ENCODE measurements at places on chromosomes 5 and 9.

- no peak for DNase-seq
Measured at GRCh38 chr9:76180541-76180940, 213.7 kb downstream of the RFK start.

DNA sequence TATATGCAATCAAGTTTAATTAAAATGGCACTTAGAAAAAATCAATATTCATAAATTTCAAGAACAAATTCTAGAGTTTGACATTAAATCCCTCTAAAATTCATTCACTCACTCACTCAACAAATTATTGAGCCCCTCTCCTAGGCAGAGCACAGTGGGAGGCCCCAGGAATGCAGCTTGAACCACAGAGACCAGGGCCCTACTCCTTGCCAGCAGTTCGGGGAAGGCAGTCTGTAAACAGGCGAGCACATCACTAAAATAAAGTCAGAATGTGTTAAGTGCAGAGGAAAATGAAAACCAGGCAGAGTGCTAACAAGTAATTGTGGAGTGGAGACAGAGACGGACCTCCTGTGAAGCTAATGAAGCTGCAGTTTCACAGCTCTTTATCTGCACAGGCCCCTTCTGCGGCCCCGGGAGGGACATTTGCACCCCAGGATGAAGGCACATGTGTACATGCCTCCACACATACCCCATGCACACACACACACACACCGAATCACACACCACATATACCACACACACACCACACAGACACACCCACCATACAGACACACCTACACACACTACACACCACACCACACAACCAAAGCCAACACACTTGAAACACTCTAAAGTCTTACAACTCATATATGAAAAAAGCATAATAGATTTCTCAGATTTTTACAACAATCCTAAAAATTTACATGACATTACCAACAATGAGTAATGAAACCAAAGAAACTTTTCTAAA, 40.5 kb downstream of the BHMT start:
- DNase-seq: no peak

- no peak for DNase-seq
Measured at GRCh38 chr5:14359069-14360043, 216.2 kb downstream of the TRIO start.

DNA sequence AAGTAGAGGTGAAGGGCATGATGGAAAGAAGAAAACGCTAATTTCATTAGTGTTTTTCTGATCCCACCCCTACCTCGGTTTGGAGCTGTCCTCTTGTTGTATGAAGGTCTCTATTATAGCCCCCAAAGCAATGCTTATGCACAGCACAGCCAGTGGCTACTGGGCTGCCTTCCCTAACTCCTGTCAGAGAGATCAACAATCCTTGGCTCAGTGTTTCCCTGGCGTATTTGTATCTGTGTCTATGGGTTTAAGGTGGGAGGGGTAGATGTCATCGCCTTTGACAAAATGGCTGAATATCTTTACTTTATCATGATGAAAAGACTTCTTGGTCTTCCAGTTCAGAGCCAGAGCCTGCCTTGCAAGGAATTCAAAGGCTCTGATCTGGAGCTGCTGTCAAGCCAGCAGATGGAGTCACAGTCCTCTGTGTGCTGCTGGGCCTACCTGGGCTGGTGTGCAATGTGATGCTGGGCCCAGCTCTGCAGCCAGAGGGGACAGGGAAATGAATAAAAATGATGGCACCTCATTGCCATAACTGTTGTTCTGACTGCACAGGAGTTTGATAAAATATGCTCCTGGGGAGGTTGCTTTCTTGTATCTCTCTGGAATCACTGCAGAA, 20.1 kb upstream of the HSPA9 start:
- DNase-seq: no peak

DNA sequence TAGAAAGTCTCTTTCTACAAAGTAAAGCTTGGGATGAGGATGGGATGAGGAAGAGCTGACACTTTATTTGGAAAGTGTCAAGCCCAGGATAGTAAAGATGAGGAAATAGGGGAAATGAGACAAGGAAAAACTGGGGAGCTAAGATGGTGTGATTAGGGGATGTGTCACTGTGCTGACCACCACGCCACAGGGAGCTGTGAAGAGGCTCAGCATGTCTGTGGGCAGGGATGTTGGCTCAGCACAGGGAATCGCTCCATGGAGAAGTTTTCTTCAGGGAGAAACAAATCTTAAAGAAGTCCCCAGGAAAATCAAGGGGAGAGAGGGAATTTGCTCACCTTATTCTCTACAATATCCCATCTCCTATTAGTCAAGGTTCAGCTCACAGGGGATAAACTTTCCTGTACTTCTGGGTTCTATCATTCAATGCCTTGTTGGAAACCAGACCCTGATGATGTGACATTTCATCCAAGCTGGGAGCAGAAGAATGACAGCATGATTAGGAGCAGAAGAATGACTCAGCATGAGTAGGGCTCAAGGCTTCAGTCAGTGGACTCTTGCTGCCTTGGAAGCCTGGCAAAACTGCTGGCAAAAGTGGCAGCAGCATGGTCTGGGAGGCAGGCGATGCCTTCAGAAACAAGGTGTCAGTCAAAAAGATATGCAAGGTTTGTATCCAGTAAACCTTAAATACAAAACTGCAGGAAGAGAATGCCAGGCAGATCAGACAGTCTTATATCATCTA, 4.9 kb downstream of the HSPB3 start:
- no peak for DNase-seq

GRCh38 chr5:142842994-142843905, 73.1 kb downstream of the ARHGAP26 start:
- no peak for DNase-seq

GRCh38 chr9:22452415-22453010, 5.9 kb downstream of the DMRTA1 start:
- no peak for DNase-seq

- no peak for DNase-seq
Measured at GRCh38 chr5:2302169-2302568, 419.4 kb upstream of the IRX4 start.

GRCh38 chr9:93071464-93071863, 13.0 kb downstream of the SUSD3 start:
- no peak for DNase-seq

DNA sequence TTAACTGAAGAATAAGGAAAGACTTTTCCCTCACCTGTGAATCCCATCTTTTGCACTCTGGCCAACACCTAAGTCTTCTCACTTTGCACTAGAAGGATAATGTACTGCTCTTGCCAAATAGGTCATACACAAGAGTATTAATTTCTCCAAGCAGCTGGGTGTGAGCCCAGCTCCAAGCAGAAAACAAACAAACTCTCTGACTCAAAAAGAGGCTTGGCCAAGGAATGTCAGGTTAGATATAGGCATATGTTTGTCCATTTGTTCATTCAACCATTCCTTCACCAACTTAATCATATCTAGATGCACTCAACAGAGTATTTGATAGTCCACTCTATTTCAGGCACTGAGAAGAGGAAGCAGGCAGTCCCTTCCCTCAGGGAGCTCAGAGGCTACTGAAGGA, 84.4 kb downstream of the HTR4 start:
- DNase-seq: no peak

GRCh38 chr5:40223884-40224402, 455.8 kb upstream of the PTGER4 start:
- DNase-seq: no peak

GRCh38 chr9:571066-571465, 270.4 kb upstream of the DMRT1 start:
- DNase-seq: no peak

GRCh38 chr9:87725900-87726709, at the start of gene CTSL:
TSS of gene CTSL (plus strand) at chr9:87726119. CDS start at chr9:87727604, 1,485 bp downstream.
- peak; percentile 12 for DNase-seq

- no peak for DNase-seq
Measured at GRCh38 chr5:133124891-133125290, 73.1 kb downstream of the HSPA4 start.

DNA sequence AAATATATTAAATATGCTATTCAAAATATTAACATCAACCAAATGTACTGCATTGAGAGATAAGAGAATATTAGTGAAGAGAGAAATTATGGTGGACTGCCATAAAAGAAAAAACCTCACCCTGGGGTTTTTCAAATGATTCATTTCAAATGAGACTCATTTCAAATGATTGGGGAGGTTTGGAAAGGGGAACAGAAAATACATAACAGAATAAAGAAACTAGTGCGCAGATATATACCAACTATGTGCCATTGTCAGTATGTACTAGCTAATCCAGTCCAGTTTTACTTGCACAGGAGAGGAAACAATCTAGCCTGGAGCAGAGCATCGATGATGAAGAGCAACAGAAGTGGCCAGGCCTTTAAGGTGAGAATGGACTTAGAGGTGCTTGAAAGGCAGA, 651.6 kb upstream of the RORB start:
- DNase-seq: no peak

DNA sequence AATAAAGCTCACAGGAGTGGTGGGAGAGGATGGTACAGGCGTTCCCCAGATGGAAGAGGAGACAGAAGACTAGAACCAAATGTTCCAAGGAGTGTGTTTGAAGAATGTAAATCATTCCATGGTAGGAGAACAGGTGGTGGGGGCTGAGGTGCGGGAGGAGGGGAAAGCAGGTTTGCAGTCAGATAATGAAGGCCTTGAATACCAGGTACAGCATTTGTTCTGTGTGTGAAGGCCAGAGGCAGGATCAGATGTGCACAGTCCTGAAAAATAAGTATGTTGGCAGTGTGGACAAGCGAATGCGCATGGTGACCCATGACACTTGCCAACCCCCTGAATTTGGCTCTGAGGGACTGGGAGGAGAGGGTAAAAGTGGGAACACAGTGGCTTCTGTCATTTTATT, 59.9 kb upstream of the ALDH1B1 start:
- no peak for DNase-seq

DNA sequence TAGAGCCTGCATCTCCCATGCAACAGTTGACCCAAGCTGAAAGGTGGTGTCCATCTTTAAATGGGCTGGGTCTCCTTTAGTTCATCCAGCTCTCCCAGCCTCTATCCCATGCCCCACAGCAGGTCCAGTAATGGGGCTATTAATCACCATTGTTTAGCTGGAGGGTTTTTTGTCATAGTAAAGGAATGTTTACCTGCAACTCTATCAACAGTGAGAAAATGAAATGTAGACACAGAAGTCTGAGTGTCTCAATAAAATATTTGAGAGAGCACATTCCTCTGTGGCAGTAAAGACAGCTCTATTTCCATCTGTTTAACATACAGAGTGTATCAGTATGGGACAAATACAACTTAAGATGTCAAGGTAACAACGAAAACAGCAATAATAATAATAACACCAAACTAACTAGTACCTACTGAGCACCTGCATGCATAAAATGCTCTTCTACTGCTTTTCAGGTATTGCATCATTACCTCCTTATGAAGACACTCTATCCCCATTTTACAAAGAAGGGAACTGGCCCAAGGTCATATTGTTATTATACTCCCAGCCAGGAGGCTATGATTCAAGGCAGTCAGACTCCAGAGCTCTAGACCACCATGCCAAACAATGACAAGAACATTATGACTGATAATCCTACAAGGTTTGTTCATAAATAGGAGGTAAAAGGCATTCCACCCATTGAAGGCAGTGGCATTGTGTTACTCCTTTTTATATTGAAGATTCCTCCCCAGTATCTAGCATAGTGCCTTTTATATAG, 21.0 kb upstream of the C5orf58 start:
- no peak for DNase-seq

DNA sequence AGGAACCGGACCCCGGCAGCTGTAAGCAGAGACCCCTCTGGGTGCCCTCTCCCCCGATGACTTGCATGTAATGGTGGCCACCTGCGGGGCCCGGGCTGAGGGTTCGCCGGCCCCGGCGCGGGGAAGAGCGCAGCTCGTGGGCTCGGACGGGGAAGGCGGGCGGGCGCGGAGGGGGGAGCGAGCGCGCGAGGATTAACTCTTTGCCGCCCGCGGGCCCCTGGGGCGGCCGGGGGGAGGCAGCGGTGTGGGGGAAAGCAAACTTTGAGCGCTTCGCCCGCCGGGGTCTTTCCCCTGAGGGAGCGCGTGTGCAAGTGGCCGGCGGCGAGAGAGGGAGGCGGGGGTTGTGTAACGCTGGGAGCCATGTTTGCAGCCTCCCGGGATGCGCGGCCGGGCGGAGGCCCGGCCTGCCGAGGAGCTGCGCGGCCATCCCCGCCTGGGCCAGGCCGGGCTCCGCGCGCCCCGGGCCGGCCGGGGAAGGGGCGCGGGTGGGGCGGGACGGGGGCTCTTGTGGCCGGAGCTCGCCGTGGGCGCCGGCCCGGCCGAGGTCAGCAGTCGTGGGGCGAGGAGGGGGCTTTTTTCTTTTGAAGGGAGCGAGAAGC, 547 bp downstream of the ANP32B start:
- peak; percentile 37 for DNase-seq

DNA sequence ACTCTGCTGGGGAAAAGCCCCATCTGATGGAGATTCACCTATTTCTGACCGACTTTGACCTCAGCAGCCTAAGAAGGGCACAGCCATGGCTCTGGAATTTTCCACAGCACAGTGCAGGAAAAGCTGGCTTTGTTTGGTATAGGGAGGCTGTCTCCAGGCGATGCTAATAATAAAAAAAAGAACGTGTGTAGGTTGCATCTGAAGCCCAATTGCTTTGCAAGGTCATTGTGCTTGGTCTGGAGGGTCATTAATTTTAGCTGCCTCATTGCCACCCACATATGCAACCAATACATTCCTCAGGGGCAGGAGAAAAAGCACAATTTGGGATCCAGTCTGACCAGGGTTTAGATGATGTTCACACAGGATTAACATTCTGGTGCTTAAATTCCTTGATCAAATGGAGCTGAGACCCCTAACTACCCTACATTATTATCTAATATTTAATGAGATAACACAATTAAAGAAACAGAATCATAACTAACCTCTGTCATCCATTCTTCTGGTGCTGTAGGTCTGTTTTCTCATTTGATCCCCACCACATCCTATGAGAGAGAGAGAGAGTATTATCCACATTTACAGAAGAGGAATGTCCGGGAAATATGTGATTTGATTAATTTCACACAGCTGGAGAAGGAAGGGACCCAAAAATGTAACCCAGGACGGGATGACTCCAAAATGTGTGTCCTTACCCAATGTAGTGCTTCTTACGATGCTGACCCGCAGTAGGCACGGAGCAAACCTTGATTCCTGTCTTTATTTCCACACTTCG, 175.9 kb downstream of the RFK start:
- DNase-seq: no peak

- DNase-seq: no peak
Measured at GRCh38 chr5:7705261-7705660, 145.7 kb downstream of the CFAP90 start.

DNA sequence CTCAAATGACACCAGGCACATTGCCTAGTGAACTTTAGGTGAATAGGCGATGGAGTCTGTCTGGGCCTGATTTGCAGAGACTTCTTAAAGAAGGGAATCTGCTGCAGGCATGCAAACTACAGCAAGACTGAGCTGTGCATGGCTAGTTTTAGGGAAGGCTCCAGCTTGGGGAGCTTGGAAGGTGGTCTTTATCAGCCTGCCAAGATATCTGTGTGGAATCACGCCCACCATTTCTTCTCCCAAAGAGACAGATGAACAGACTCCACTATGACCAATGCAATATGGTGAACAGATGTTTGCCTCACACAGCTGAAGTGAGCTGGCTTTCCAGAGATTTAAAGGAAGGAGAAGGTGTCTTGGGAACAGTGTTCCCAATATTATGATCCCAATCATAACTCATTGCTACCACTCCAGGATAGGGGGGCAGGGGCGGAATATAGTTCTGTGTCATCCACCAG, 129.0 kb upstream of the HMHB1 start:
- DNase-seq: no peak

- DNase-seq: no peak
Measured at GRCh38 chr5:139654871-139655491, 6.8 kb downstream of the CXXC5 start.

GRCh38 chr5:34041247-34041972, 1.6 kb downstream of the C1QTNF3 start:
- no peak for DNase-seq

GRCh38 chr9:20396509-20396908, 225.8 kb downstream of the MLLT3 start:
- no peak for DNase-seq

GRCh38 chr5:89313804-89314588, 431.0 kb upstream of the MEF2C start:
- DNase-seq: no peak

Data from stimulated activated CD8-positive, alpha-beta memory T cell treated with anti-CD3 and anti-CD28 coated beads, Interleukin-7, amount 100 ng/mL, for 24 hours (primary cell).